ENCODE measurements at places on chromosomes 3 and 15. TPM values are rescaled to one million over a fixed set of nuclear protein-coding genes. Genes with fewer than 3 reads are reported as not detected.

SCN11A gene
- 0.07 TPM for total RNA-seq

RNF168 gene
- total RNA-seq, result 64.8 TPM

ZIC1 gene
- not detected for total RNA-seq

SPINT1 gene
- 6.5 TPM for total RNA-seq

LIPC gene
- 2.1 TPM for total RNA-seq

- H3K4me1 ChIP-seq, result no peaks in the 10 kb centered on the region
- no peak overlapping the region for H3K27ac ChIP-seq
- no peak overlapping the region for H3K4me3 ChIP-seq
- no peaks in the 10 kb centered on the region for H3K27me3 ChIP-seq
These were observed 3.7 kb downstream of the GRAMD2A start for GRCh38 chr15:72193836-72194396.

- no peak overlapping the region for H3K4me3 ChIP-seq
- no peak overlapping the region for H3K27ac ChIP-seq
- H3K36me3 ChIP-seq, result no peaks in the 10 kb centered on the region
These were observed 16.1 kb downstream of the PAQR9 start for GRCh38 chr3:142947352-142947751.

- H3K4me1 ChIP-seq, result peaks cover 5% of the 10 kb centered on the region
- H3K27me3 ChIP-seq, result no peaks in the 10 kb centered on the region
- H3K4me3 ChIP-seq, result no peak overlapping the region
- H3K36me3 ChIP-seq, result peaks cover 52% of the 10 kb centered on the region
- no peak for DNase-seq
These were observed 19.1 kb downstream of the ST6GAL1 start for GRCh38 chr3:186949281-186949982.

DNA sequence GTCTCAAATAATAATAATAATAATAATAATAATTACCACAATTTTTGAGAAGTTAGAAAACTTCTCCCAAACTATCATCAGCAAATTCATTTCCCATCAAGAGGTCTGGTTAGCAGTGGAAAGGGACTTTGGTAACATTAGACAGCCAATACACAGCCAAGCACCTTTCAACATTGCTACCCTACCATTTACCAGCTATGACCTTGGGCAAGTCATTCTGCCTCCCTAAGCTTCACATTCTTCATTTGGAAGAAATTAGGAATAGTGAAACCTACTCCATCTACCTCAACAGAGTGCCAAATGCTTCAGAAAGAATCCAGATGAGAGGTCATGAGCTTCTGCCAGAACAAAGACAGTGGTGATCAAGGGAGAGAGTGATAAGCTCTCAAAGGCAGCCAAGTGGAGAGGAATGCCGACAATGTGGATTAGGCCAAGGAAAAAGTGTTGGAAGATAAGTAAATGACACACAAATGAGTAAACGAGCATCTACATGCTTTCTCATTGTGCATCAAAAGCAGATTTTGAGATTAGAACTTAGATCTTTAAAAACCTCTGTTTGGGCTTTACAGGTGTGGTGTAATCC is 42.9 kb upstream of the LPP start:
- H3K27me3 ChIP-seq, result no peaks in the 10 kb centered on the region
- H3K36me3 ChIP-seq, result no peaks in the 10 kb centered on the region
- H3K4me1 ChIP-seq, result no peaks in the 10 kb centered on the region
- DNase-seq, result no peak

- peaks cover 2% of the 10 kb centered on the region for H3K36me3 ChIP-seq
- H3K4me3 ChIP-seq, result no peak overlapping the region
- H3K4me1 ChIP-seq, result peaks cover 13% of the 10 kb centered on the region
- DNase-seq, result no peak
These were observed 2.2 kb downstream of the PLSCR1 start for GRCh38 chr3:146542179-146542578.

DNA sequence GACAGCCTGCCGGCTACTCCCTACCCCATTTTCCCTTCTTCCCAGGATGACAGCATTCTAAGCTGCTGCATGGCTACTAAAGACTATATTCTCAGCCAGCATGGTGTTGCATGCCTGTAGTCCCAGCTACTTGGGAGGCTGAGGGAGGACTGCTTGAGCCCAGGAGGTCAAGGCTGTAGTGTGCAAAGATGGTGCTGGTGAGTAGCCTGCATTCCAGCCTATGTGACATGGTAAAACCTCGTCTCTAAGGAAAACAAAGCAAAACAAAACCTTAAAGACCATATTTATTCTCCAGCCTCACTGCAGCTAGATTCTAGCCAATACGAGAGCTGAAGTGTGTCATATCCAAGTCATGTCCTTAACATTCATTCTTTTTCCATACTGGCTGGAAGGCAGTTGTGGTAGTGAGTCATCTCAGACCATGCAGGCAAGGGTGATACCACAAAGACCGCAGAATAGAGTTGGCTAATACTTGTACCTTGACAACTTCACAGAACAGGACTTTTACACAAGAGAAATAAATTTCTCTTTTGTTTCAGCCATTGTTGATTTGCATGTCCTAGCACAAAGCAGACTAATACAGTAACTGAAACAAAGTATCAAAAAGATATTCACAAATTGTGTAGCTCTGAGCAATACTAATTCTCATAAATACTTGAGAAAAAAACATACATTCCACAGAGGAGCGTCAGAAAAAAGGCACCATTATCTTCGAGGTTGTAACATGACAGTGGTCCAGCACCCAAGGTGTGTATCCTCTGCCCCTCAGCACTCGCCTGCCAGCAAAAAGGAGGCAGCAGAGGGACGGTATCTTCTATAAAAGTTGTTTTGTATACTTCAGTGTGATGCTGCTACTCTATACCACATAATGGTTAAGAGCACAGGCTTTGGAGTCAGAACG is 14.8 kb downstream of the PBRM1 start:
- no peak overlapping the region for H3K4me3 ChIP-seq
- H3K36me3 ChIP-seq, result peaks cover 48% of the 10 kb centered on the region
- H3K27ac ChIP-seq, result peak overlapping the region; percentile 49

DNA sequence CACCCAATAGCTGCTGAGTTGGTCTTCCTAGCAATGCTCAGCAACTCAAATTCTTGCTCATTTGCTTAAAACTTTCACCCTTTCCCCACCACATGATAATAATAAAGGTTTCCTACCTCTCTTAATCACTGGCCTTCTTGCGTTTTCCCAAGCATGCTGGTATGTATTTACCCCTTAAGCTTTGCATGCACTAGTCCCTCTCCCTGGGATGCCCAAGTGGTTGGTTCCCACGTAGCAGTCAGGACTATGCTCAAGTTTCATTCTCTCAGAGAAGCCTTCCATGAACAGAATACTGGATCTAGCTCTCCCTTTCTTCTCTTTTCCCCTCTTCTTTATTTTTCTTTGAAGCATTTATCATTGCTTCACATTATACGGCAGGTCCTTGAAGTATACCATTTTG is 108.8 kb downstream of the KBTBD8 start:
- no peak for DNase-seq
- no peaks in the 10 kb centered on the region for H3K4me1 ChIP-seq
- H3K27me3 ChIP-seq, result no peaks in the 10 kb centered on the region
- H3K4me3 ChIP-seq, result no peak overlapping the region
- no peak overlapping the region for H3K27ac ChIP-seq

DNA sequence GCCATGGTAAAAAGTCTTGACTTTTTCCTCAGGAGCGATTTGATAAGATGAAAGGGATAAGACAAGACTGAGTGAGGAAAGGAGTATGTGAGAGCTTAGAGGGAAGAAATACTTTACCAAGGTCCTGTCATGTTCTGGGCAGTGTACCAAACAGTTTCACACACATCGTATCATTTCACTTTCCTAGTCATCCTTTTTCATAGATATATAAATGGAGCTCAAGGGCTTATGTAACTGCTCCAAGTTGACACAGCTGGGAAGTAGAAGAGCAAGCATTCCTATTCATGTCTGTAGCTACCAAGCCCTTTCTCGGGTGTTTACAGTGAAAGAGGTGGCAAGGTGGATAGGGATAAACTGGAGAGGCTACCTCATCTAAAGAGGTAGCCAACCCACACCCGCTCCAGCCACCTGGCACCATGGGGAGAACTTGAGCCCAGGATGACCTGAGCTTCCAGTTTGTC is 57.4 kb downstream of the MRPS25 start:
- H3K27ac ChIP-seq, result no peak overlapping the region
- no peak for DNase-seq
- peaks cover 36% of the 10 kb centered on the region for H3K36me3 ChIP-seq
- H3K4me3 ChIP-seq, result no peak overlapping the region
- H3K27me3 ChIP-seq, result no peaks in the 10 kb centered on the region
- no peaks in the 10 kb centered on the region for H3K4me1 ChIP-seq

GRCh38 chr3:157574531-157574930 is 71.3 kb upstream of the VEPH1 start:
- H3K36me3 ChIP-seq, result no peaks in the 10 kb centered on the region
- no peaks in the 10 kb centered on the region for H3K4me1 ChIP-seq
- DNase-seq, result no peak
- H3K27me3 ChIP-seq, result no peaks in the 10 kb centered on the region

DNA sequence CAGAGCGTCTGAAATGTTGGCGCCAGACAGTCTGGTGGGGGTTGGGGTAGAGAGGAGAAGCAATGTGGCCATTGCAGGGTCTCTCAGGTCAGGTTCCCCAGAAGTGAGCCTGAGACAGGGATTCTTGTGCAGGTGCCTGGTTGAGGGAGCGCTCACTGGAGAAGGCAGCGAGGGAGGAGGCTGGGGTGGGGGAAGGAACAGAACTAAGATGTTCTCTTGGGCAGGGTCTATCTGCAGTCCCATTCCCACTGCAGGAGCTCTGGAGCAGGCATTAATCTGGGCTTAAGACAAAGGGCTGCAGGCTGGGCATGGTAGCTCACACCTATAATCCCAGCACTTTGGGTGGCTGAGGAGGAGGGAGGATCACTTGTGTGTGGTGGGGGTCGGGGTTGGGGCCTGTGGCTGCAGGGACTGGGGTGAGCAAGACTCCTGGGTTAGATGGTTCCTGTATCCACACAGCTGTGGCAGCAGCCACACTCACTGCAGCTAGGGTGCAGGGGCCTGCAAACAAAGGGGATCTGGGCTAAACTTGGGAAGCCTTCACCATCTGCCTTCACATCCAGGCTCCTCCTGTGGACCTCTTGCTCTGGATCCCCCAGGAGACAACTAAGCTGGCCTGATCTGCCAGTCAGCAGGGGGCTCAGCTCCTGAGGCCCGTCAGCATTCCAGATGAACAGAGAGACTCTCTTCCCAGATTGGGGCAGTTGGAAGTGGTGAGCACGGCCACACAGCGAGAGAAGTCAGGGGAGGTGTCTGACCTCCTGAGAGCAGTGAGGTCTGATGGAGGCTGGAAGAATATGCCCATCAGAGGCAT is 172.5 kb downstream of the ABHD5 start:
- no peaks in the 10 kb centered on the region for H3K36me3 ChIP-seq
- peaks cover 43% of the 10 kb centered on the region for H3K27me3 ChIP-seq
- no peak for DNase-seq
- no peak overlapping the region for H3K4me3 ChIP-seq
- no peak overlapping the region for H3K27ac ChIP-seq
- no peaks in the 10 kb centered on the region for H3K4me1 ChIP-seq

- peak overlapping the region; percentile 18 for H3K27ac ChIP-seq
- DNase-seq, result no peak
- no peak overlapping the region for H3K4me3 ChIP-seq
- H3K4me1 ChIP-seq, result no peaks in the 10 kb centered on the region
- no peaks in the 10 kb centered on the region for H3K36me3 ChIP-seq
These were observed 661.2 kb upstream of the NR2F2 start for GRCh38 chr15:95669146-95669922.

DNA sequence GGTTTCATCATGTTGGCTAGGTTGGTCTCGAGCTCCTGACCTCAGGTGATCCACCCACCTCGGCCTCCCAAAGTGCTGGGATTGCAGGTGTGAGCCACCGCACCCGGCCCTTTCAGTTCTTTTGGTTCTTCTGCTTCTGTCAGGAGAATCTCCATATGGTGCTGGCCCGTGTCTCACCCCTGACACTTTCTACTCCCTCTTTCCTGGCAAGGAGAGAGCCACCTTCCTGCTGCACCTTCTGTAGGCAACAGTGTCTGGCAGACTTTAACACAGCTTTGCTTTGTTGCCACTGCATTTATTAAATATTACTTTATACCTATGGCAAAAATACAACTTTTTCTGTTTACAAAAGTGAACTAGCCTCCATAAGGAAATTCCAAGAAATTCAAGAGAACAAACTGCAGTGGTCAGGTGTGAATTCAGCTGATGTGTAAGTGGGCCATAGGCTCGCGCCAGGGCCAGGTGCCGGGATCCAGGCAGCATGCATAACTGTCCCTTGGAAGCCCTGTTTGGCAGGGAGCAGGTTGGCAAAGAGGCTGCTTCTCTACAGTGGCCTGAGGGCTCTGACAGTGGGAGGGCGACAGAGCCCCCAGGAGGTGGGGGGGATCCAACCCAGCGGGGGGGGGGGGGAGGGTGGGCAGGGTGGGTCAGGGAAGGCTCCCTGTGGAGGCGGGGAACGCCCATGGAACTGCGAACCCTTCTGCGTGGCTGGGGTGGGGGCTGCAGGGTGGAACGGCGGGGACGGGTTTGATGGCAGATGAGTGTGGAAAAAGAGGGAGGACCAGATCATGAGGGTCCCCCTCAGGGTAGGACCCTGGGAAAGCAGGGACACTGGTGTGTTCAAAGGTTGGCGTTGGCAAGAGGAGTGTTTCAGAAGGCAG is 21.1 kb downstream of the CTSH start:
- peaks cover 48% of the 10 kb centered on the region for H3K36me3 ChIP-seq
- H3K4me3 ChIP-seq, result no peak overlapping the region
- no peaks in the 10 kb centered on the region for H3K27me3 ChIP-seq
- no peak overlapping the region for H3K27ac ChIP-seq
- no peak for DNase-seq

DNA sequence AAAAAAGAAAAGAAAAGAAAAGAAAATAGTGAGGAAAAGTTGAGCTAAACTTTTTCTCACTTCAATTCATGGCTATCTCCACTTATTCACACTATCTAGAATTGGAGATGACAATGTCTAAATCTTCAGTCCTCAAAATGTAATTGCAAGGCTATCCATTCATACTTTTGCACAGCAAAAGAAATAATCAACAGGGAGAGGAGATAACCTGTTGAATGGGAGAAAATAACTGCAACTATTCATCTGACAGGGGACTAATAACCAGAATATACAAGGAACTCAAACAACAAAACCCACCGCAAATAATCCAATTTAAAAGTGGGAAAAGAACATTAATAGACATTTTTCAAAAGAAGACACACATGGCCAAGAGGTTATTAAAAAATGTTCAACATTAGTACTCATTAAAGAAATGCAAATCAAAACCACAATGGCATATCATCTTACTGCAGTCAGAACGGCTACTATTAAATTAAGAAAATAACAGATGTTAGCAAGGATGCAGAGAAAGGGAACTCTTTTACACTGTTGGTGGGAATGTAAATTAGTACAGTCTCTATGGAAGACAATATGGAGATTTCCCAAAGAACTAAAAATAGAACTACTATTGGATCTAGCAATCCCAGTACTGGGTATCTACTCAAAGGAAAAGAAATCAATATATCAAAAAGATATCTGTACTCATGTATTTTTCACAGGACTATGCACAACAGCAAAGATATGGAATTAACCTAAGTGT is 73.5 kb upstream of the PPIB start:
- no peaks in the 10 kb centered on the region for H3K36me3 ChIP-seq
- no peak overlapping the region for H3K27ac ChIP-seq
- DNase-seq, result no peak
- H3K4me3 ChIP-seq, result no peak overlapping the region

- no peak for DNase-seq
- H3K36me3 ChIP-seq, result peaks cover 2% of the 10 kb centered on the region
- H3K4me1 ChIP-seq, result peaks cover 28% of the 10 kb centered on the region
- no peak overlapping the region for H3K27ac ChIP-seq
- no peak overlapping the region for H3K4me3 ChIP-seq
These were observed 234.0 kb upstream of the BHLHE40 start for GRCh38 chr3:4745235-4745610.
